Liver (tissue), 10 donors: ENCODE measurements at places on chromosomes 12 and 14.

GRCh38 chr14:65371784-65372183 lies 40.7 kb upstream of the FUT8 start:
- no peak overlapping the region for H3K27ac ChIP-seq
- DNase-seq, result no peak
- H3K4me3 ChIP-seq, result no peak overlapping the region

DNA sequence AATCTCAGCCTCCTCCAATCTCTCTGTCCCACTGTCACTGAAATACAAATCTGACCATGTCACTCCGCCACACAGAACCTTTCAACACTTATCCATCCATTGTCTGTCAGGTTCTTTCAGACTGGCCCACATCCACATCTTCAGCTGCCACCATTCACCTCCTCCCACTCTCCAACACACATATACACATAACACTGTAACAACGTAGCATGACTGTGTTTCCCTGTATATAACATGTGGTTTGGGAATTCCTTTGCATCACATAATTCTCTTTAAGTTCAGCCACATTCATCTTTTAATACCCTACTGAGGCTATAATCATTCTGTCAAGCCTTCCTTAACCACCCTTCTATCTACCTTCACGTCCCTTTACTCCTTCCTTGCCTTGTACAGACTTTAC lies 99.2 kb downstream of the PPP2R5E start:
- peaks cover 7% of the 10 kb centered on the region for H3K4me1 ChIP-seq
- no peaks in the 10 kb centered on the region for H3K36me3 ChIP-seq
- H3K27ac ChIP-seq, result no peak overlapping the region
- no peak overlapping the region for H3K4me3 ChIP-seq

DNA sequence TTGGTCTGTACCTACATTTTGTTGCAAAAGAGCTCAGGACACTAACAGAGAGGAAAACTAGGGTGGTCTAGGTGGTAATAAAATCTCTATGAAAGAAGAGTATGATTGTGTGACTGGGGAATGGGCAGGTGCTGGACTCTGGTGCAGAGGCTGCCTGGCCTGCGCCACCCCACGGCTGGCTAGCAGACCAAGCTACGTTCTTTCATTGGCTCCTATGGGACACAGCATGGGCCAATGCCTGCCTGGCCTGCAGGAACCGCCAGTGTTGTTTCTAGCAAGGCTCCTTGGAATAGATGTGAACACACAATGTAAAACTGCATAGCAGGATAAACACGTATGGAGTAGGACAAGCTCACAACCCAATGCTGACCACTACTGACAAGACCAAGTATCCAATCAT lies 51.7 kb upstream of the CORO1C start:
- H3K36me3 ChIP-seq, result peaks cover 8% of the 10 kb centered on the region
- no peaks in the 10 kb centered on the region for H3K27me3 ChIP-seq
- no peak overlapping the region for H3K27ac ChIP-seq

GRCh38 chr14:98937712-98938505 lies 334.1 kb downstream of the BCL11B start:
- H3K27me3 ChIP-seq, result no peaks in the 10 kb centered on the region
- no peak overlapping the region for H3K27ac ChIP-seq
- no peaks in the 10 kb centered on the region for H3K36me3 ChIP-seq
- DNase-seq, result no peak

DNA sequence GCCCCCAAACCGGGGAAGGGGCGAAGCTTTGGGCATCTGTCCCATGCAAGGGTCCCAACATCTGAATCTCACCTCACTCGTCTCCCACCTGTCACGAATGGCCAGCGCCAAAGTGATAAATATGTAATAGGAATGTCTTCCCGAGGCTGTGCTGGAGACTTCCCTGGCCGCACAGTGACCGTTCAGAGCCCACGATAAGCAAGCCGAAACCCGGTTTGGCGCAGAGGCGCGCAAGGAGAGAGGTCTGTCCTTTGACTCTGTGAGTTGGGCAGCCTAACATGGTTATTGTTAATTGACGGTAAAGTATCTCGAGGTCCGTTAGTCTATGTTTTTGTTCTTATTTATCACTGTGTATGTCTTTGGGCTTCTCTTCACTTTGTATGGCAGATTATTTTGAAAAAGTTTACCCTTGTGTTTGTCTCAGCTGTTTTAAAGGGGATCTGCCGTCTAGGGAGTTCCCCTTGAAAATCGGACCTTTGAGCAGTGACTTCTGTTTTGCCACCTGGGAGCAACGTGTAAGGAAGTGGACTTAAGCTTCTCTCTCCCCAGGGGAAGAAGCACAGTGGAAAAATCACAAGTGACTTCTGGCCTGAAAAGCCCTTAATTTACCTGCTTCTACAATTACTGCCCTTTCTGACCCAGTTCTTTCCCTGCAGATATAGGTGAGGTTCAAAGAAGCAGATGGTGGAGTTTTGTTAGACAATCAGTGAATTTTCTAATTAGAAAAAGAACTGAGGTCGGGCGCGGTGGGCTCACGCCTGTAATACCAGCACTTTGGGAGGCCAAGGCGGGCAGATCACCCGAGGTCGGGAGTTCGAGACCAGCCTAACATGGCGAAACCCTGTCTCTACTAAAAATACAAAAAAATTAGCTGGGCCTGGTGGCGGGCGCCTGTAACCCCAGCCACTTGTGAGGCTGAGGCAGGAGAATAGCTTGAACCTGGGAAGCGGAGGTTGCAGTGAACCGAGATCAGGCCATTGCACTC lies 1.1 kb upstream of the TM9SF1 start:
- H3K4me1 ChIP-seq, result peaks cover 28% of the 10 kb centered on the region
- peak; percentile 41 for DNase-seq
- H3K36me3 ChIP-seq, result peaks cover 10% of the 10 kb centered on the region
- no peaks in the 10 kb centered on the region for H3K27me3 ChIP-seq

DNA sequence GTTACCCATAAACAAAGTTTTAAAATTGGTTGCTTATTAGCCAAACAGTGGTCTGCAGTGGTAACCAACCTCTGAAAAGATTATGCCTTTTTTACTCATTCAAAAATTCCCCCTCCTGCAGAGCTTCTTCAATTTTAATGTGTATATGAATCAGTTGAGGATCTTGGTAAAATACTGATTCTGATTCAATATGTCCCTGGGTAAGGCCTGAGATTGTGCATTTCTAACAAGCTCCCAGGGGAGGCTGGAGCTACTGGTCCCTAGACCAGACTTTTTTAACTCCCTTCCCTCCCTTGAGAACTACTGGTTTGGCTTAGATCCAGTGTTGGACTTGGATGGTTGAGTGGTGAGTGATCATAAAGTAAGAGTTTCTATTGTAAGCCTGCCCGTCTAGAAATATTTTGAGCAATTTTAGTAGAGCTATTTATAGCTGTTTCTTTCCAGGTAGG lies 90.2 kb downstream of the FUT8 start:
- no peak for DNase-seq
- no peak overlapping the region for H3K27ac ChIP-seq
- no peaks in the 10 kb centered on the region for H3K4me1 ChIP-seq
- H3K36me3 ChIP-seq, result no peaks in the 10 kb centered on the region
